Lower leg skin (tissue), 4 donors: ENCODE measurements at places on chromosomes 4 and X.

DNA sequence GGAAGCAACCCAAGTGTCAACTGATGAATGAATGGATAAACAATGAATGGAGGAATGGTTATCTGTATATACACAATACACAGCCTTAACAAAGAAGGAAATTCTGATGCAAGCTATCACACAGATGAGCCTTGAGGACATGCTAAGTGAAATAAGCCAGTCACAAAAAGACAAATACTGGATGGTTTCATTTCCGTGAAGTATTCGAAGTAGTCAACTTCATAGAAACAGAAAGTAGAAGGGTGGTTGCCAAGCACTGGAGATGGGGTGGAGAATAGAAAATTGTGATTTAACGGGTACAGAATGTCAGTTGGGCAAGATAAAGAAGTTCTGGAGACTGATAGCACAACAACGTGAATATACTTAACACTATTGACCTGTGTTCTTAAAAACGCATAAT lies 28.2 kb downstream of the CENPU start:
- no peak for DNase-seq

GRCh38 chr4:123616951-123617461 lies 220.4 kb downstream of the SPRY1 start:
- DNase-seq = peak; percentile 51

DNA sequence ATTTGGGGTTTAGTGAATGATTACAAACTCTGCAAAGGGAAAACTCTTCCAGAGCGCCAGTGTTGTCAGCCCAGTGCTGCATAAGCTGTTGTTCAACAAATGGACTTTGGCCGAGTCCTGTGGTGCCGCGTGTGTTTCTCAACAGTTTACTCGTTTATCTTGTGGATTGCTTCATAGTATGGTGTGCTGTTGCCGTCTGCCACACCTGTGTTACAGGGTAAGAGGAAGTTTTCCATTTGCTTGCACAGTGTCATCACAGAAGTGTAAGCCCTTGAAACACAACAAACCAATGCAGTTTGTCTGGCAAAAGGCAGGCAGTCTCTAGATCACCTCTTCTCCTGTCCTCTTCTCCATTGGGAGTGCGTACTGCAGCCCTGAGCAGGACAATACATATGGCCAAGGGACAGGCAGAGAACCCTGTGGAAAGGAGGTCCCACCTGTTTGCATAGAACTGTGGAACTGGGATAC lies 66.3 kb downstream of the DCUN1D4 start:
- DNase-seq = no peak

DNA sequence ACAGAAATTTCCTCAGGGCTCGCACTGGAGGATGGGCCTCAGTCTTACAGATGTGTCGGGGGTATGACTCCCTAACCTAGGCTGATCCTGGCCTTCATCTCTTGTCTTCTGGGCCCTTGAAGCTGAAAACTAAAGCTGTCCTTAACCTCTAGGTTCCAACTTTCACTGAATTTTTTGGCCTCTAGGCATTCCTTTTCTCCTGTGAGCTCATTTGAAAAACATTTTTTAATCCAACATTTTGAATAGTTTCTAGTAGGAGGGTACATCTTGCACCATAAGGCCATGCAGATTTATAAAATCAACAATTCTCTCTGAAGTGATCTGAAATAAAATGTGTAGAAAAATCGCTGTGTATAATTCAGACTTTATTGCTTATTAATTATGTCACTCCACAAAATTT lies 19.7 kb downstream of the RWDD4 start:
- DNase-seq = no peak

DNA sequence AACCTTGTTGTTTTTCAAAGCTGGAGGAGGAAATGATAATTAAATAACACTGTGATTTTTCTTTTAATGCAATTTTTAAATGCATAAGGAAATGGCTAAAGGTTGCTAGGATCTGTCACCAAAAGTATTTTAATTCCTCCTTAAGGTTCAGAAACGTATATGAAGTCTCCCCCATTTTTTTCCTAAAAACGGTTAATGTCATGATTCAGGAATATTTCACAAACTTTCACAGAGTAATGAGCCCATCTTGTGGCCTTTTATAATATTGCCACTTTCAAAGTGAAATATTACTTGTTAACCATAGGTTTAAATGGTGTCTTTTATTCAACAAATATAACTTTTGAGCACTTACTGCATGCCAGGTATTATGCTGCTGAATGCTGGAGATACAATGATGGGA lies 99.5 kb upstream of the USP38 start:
- DNase-seq = no peak

- no peak for DNase-seq
Observed at GRCh38 chrX:84974803-84975202, 28.9 kb upstream of the APOOL start.

- DNase-seq = no peak
Observed at GRCh38 chrX:853304-853703, 222.7 kb downstream of the SHOX start.

- no peak for DNase-seq
Observed at GRCh38 chr4:83267830-83268475, 16.6 kb downstream of the COQ2 start.

- DNase-seq = peak; percentile 60
Observed at GRCh38 chr4:153137159-153137558, 67.1 kb upstream of the TRIM2 start.

- DNase-seq = no peak
Observed at GRCh38 chr4:89070041-89070440, 13.1 kb upstream of the FAM13A start.

DNA sequence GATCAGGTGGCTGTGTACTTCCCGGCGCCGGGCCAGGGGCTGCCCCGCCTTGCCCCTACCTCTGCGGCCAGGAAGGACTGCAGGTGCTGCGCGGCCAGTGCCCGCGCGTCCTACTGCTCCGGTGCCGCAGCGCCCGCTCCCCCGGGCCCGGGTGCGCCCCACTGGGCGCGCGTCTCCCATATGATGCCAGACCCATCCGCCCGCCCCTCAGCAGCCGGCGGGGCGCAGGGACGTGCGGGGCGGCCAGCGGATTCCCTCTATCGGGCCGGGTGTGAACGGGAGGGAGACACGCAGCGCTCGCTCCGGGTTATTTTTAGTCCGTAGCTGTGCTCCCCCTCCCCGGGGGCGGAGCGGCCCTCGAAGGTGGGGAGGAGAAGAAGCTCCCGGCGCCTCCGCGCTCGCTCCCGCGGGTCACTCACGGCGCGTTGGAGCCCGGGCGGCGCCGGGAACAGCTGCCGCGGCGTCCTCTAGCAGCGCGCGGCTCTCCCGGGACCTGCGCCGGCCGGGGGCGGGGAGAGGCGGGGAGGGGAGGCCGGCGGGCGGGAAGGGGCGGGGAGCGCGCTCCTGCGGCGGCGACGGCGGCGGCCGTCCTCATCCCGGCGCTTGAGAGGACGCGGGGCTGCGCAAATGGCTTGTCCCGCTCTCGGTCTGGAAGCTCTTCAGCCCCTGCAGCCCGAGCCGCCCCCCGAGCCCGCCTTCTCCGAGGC lies 103.6 kb downstream of the UCHL1 start:
- DNase-seq = no peak

DNA sequence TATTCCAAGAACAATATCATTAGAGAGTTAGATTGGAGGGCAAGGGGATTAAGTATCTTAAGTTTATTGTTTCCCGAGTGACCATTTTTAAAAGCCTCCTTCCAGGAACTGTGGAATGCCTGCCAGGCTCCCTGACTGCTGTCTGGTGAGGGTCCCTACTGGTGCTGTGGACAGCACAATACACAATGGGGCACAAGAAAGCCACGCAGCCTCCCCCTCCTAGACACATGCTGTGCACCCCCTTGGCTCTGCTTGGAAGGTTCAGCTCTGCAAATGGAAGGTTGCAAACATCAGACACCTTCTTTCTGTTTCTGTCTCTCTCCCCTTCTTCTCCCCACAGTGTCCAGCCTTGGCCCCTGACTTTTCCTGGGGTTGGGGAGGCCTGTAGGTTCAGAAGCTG lies 153.2 kb downstream of the SHROOM3 start:
- no peak for DNase-seq

GRCh38 chrX:46407036-46407752 lies 138.0 kb downstream of the ZNF674 start:
- DNase-seq = no peak

DNA sequence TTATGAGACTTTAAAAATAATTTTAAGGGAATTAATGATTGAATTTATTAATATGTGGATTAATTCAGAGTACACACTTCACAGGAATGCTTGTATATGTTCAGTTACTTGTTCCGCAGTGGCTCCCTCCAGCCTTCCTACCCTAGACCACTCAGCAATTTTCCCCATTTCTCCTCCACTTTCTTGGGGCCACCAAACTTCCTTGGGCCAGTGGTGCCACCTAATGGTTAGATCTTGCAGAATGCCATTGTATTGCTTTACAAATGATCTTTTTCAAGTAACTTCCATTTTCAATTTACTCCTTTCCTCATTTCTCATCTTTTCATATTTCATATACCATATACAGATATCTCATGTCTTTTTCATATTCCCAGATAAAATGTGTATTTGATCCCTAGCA lies 3.6 kb upstream of the RNF175 start:
- no peak for DNase-seq

GRCh38 chr4:80585542-80585941 lies 250.0 kb downstream of the CFAP299 start:
- DNase-seq = no peak

GRCh38 chr4:73021634-73022033 lies 47.9 kb downstream of the COX18 start:
- DNase-seq = no peak

DNA sequence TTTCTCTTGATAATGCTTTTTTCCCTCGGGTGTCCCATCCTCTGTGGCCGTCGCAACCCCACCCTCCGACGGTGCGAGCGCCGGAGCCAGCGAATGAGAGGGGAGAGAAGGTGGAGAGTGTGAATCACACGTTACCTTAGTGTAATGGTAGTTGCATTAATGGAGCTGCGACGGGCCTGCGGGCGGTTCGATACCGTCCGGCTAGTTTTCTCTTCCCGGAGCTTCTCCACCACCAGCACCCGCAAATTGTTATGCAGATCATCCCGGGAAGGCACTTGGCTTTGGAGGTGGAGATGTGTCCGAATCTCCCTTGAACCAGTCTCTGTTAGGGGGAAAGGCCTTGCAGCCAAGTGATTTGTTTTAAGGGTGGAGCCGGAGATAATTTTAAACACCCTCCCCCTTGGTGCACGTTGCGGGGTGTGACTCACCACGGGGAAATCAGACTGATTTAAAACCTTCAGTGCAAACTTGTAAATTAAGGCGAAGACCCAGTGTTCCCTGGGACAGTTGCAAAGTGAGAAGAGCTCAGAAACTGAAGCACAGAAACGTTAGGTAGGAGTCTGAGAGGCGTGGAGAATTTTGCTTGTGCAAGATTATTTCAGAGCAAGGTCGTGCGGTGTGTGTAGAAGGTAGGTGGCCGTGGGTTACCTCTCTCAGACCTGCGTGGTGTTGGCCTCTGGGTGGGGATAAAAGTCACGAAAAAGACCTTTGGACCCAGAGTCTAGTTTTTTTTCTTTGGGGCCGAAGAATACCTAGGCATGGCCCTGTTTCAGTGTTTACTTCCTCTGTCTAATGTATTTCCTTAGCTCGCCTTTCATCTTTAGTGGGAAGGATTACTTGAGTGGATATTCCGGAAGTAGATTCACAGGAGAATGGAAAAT lies 1.3 kb downstream of the AFF1 start:
- DNase-seq = peak; percentile 94
